Osteocyte (in vitro differentiated cells): ENCODE measurements at places on chromosomes 4 and X.

GRCh38 chr4:183861426-183861825, 43.7 kb upstream of the STOX2 start:
- no peak for DNase-seq

GRCh38 chr4:150206265-150206664, 128.0 kb downstream of the DCLK2 start:
- no peak for DNase-seq

DNA sequence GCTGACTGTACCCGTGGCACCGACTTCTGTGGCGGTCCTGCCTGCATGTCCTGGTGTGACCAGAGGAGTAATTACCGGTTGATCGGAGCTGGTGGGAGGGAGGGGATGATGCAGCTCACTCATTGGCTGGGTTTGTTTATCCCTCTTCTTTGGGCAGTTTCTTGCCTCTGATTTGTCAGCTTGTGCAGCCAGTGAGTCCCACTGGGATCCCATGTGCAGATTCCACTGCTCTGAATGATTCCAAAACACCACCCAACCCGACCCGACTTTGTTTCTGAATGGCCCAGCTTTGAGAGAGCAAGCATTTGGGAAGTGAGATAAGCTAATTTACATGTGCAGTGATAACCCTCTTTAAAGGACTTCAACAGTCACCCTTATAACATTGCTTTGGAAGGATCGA, 13.8 kb downstream of the FHDC1 start:
- DNase-seq = no peak

DNA sequence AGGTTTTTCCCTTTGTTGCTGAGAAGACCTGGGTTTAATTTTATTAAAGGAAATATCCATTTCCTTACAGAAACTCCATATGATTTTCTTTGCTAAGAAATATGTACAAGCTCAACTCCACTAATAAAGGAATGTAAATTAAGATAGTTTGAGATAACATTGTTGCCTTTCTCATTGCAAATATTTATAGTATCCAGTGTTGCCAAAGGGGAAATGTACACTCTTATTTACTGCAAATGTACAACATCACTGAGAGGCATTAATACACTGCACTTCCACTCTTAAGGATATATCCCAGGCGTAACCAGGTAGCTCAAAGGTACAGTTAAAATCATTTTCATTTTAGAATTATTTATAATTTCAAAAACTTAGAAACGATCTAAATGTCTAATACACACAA, 7.5 kb upstream of the LRBA start:
- DNase-seq = no peak

DNA sequence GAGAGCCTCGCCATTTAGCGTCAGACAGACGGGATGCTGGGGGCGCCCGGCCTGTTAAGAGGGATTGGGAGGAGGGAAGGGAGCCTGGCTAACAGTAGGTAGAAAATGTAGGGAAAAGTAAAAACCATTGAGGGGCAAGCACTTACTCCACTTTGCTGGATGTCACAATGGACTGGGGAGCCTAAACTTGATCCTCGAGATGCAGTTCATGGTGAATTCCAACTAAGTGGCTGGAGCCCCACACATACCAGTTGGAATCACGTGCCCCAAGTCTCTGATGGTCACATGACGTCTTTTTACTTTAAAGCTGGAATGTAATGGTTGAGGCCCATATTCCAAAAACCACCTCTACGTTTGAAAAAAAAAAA, 1.5 kb downstream of the PLS3 start:
- no peak for DNase-seq

- peak; percentile 63 for DNase-seq
Measured at GRCh38 chr4:40825014-40825838, 75.5 kb downstream of the NSUN7 start.

- no peak for DNase-seq
Measured at GRCh38 chrX:124239911-124240310, 92.5 kb upstream of the TEX13D start.

DNA sequence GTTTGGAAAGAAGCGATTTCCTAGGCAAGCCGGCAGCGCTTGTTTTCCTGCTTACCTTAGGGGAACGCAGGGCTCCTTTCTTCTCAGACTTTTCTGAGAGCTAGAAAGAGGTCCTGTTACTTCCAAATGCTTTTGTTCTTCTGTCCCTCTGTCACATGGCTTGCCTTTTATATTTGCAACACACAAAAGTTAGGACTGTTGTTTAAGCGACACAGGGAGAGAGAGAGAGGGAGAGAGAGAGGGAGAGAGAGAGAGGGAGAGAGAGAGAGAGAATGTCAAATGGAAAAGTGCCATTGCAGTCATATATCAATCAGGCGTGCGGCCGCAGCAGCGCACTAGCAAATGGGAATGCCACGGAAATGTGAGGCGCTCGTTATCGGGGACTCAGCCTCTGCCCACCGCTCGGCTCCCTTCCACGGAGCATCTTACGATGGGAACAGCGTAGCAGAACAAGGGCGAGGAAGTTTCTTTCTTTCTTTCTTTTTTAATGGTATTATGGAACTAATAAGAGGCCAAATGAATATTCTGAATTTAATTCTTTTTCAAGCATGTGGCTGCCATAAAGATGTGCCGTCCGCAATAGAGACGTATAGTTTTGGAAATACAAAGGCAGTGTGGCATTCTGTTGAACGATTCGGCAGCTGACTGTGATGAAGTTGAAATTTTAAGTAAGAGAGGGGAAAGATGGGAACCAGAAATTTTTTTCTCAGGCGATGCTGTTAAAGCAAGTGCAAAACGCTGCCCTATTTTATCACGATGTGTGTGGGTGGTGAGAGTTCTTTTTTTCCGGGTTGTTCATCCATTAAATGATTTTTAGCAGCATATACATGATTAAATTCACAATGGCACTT, at the start of gene NDP:
NDP (minus strand) TSS at position 142 of the 851 bp plus-strand sequence. CDS start 14,745 bp downstream, outside the sequence.
- no peak for DNase-seq

DNA sequence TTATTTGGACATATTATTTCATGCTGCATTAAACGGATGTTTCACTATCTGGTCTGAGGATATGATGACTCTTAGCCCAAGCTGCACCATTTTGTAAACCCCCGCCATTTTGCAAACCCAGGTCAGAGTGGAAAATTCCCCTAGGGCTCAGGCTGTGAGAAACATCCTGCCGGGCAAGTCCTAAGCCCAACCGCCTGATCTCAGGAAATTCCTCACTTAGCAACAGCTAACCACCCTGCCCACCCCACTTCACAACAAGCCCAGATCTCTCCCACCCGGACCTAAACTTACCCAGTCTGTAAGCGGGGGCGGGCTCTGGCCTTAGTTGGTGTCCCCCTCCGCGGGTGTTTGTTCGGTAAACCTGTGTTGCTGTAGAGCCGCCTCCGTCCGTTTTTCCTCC, 2747.1 kb downstream of the PCDH7 start:
- no peak for DNase-seq

GRCh38 chr4:145523117-145523516, 41.5 kb downstream of the SMAD1 start:
- DNase-seq = no peak

- no peak for DNase-seq
Measured at GRCh38 chr4:159360549-159360948, 257.7 kb downstream of the RAPGEF2 start.

DNA sequence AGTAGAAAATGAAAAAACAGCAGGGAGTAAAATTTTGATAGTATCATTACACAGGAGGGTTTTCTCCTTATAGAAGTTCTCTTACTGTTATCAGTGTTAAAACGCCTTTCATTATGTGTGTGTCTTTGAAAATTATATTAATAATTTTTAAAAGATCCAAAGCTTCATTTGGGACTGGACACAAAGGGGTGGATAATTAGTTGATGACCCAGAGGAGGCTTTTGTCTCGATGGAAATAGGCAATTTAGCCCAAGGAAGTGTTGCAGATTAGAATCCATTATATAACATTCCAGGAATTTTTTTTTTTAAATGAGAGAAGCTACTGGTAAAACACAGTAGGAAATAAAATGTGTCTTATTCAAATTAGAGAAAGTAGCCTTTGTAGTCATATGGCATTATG, 1339.3 kb downstream of the FSTL5 start:
- DNase-seq = no peak

DNA sequence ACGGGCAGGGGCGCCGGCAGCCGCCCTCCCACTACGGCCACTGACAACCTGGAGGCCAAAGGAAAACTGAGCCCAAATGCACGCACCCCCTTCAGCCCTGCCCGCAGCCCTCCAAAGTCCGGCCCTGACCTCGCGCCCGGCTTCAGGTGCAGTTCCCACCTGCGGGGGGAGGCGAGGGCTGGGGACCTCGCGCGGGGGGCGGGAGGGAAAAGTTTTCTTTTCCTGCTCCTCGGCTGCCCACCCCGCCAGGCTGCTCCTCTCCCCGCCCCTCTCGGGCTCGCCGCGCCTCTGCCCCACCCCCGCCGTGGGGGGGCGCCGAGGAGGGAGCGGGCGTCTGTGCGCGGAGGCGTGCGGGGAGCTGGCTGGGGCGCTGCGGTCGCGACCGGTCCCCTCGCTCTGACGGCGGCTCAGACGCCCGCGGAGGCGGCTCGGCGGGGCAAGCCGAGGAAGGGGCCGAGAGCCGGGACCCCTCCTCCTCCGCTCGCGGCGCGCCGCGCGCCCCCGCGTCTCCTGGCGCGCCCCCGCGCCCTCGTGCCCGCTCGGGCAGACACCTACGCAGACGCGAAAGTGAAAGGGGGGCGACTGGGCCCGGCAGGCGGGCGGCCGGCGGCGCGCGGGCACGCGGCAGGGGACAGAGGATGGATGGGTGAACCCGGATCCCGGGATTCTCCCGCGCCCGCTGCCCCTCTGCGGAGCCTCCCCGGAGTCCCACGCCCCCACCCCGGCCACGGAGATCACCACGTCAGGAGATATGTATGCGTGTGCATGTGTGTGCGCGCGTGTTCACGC, 3.1 kb upstream of the NR3C2 start:
- no peak for DNase-seq

- no peak for DNase-seq
Measured at GRCh38 chr4:142379277-142380051, 466.6 kb downstream of the INPP4B start.

DNA sequence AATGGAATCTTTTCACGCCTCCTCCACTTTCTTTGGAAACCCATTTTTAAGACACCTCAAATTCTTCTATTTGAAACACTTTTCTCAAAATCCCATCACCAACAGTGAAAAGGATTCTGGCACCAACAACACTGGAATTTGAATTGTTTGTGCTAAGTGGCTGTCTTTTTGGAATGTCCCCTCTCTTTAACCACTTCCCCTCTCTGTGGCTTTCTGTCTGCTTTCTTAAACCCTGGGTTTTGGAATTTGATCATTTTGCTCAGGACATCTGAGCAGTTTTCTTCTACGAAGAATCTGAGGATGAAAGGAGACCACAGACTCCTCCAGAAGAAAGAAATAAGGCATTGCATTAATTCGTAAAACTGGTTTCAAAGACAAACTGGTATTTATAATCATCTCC, 89.0 kb downstream of the MXRA5 start:
- DNase-seq = no peak

- no peak for DNase-seq
Measured at GRCh38 chr4:41060352-41061334, 153.7 kb downstream of the APBB2 start.

DNA sequence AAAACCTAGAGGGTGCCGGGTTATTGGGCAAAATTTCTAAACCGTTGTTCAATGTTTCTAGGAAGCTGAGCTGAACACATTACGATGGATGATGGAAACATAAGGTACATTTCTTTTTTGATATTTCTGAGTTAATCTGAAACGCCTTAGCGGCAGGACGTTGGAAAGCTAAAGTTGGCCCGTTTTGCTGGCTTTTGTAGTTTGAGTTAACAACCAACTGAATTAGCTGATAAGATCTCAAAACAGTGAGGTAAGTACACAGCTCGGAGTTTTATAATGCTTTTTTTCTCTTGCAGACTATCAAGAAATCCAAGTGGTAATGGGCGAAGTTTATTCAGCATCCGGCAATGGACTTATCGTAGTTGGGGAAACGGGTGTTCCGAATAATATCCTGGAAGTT, 73.5 kb downstream of the PRSS12 start:
- DNase-seq = no peak
